ENCODE measurements at places on chromosomes 2 and 18.

GRCh38 chr2:68659081-68659480, 15.7 kb downstream of the PROKR1 start:
- no peak for DNase-seq

GRCh38 chr2:9807555-9808305, 35.5 kb upstream of the TAF1B start:
- no peak for DNase-seq

GRCh38 chr18:50751947-50752346, 67.9 kb downstream of the MRO start:
- no peak for DNase-seq

- no peak for DNase-seq
Observed at GRCh38 chr18:28063926-28064325, 113.0 kb downstream of the CDH2 start.

DNA sequence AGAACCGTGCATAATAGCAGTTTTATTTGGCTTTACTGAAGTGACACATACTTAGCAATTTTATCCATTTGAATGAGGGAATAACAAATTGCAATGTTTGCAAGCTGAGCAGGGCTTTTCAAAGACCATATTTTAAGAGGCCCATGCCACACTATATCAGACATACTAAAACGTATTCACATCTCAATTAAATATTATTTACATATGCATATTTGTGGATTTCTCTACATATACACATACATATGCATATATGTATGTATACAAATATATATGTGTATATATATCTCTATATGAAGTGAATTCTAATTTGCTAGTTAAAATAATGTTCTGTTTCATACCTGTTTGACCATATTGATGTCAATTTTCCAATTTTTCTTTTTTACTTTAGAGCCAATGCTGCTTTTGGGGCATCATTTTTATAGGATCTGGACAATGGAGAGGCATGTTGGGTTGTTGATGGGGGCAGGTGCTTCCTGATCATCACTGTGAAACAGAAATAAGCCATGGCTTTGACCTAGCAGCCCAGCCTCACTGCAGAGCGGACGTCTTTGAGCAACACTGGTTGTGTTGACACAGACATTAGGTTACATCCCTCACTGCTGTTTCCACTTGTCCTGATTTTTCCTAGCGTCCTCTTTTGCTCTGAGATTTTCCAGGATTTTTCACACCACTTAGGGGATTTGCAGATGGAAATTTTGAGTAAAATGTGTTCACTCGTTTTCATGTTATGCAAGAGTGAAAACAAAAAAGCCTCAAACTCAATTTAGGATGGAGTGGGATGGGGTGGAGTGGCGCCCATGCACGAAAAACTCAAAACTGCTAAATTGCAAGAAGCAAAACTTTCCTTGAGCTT, 56.9 kb downstream of the RDH14 start:
- DNase-seq: no peak

DNA sequence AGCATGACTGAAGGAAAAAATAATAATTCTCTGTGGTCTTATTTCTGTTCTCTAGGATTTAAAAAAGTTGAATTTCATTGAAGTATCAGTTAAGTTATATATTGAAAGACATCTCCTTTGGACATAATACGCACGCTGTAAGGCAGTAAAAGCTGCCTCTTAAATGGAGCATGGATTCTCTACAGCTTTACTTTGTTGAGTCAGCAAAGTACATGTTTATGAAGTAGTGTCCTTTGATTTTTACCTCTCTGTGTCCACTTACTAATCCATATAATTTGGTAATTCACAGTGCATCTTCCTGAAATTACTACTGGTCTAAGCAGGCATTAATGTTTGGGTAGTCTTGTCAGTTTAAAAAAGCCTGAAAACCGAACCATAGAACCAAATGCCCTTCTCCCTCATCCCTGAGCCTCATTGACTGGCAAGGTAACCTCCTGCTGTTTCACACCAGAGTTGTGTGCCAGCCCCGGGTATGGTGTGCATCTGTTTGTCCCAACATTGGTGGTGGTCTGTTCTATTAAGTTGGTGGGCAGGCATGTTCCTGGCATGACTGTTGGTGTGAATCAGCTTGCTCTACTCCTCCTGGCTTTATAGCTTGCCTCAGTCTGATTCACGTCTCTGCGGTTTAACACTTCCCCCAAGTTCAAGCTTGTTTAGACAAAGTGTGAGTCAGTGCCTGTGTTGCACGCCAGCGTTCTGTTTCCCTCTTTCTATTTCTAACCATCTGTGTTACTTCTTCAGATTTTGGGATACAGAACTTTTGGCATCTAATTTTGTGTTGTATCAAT, 71.0 kb upstream of the ITM2C start:
- DNase-seq: peak; percentile 48

DNA sequence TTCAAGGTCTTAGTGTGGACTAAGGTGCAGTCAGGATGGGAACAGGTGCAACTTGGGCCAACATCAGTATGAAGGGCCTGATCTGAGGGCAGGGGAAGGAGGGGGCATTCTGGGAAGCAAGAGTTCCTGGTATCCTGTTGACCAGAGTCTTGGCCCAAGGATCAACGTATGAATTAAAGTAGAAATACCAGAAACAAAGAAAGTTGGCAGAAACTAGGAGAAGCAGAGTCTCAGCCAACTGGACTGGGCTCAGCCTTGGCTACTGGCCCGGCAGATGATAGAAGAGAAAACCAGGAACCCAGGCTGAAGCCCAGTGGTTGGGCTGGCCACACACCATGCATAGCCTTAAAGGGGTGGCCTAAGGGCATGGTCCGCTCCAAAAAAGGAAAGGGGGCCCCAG, 2.3 kb downstream of the CETN1 start:
- no peak for DNase-seq

GRCh38 chr18:2933995-2934394, 78.9 kb downstream of the LPIN2 start:
- DNase-seq: no peak

DNA sequence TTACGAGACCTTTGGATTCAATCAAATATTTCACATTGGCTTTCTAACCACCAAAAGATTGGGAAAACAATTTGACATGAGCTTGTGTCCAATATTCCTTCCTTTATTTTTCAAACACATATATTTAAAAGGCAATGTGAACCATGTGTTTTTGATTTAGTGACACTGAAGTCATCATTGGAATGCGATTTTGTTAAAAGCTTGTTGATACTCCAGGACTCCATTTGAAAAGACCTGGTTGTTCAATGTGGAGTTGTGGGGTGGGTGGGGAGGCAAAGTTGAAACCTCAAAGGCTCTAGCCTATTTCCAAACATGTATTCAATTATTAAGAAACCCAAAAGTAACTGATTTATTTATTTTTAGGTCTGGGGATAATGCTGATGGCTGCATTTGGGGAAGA, 114.1 kb upstream of the TRIB2 start:
- no peak for DNase-seq

GRCh38 chr2:180124273-180125139, 117.4 kb upstream of the CWC22 start:
- no peak for DNase-seq

DNA sequence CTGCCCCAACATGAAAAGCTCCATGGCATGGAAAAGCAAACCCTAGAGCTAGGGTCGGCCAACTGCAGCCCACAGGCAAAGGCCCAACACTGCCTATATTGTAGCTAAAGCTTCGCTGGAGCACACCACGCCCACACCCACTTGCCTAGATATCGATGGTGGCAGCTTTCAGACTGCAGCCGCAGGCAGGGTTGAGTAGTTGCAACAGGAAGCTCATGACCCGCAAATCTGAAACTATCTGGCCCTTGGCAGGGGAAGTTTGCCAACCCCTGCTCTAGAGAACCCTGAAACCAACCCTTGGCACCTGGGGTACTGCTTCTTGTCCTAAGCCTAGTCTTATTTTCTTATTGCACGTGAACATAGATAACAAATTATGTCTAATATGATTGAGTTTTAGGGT, 250.0 kb downstream of the SOX11 start:
- DNase-seq: no peak

DNA sequence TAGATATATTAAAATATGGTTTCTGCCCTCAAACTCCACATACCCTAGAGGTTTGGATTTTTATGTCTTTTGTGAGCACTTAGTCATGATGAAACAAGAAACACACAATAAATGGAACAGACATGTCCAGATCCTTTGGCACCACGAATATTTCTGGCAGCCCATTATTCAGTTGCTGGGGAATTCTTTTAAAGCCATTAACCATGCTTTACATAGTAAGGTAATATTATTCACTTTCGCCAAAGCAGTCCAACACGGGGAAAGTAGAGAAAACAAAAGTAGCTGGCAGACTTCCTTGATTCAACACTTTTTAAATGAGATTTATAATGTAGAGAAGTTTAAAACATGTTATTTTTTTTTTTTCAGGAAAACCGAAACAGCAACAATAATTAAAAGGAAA, 235.4 kb downstream of the PIEZO2 start:
- DNase-seq: no peak

DNA sequence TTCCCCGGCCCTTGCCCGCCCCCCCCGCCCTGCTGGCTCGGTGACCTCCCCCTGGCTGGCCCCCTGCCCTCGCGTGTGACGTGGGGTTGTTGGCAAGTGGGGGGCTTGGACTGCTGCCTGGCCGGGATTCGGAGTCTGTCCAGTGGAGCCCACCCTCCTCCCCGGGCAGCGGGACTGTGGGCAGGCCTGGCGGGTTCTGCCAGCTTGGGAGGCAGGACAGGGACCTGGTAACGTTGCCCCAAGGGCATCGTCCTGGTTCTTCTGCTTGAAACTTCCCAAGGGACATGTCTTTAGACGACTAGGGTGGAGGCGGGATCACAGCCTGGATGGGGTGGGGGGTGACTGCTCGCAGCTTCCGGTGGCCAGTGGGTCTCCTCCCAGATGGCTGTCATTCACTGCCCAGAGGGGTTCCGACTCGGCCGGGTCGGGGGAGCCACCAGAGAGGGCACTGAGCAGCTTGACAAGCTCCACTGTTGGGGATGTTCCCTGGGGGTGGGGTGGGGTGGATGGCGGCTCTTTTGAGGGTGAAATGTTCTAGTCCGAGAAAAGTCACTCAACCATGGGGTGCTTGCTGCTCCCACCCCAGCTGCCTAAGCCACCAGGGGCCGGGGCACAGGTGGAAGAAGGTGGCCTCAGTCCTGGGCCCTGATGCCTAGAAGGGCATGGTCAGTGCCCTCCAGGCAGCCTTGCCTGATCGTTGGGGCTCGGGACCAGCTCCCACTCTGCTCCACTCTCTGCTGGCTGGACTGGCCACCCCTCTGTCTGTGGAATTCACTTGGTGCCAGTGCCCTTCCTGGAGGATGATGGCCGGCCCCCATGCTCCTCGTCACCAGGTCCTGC, 4.3 kb upstream of the HS6ST1 start:
- no peak for DNase-seq

- no peak for DNase-seq
Observed at GRCh38 chr2:59919579-59919978, 633.9 kb downstream of the BCL11A start.

GRCh38 chr2:217901835-217902378, 100.9 kb downstream of the TNS1 start:
- no peak for DNase-seq

- no peak for DNase-seq
Observed at GRCh38 chr2:168015274-168015953, 232.0 kb downstream of the STK39 start.

- DNase-seq: no peak
Observed at GRCh38 chr2:126810001-126810400, 88.7 kb upstream of the TEX51 start.

GRCh38 chr18:525036-525797, 24.7 kb upstream of the COLEC12 start:
- DNase-seq: no peak

- no peak for DNase-seq
Observed at GRCh38 chr2:181203412-181203811, 223.0 kb downstream of the UBE2E3 start.

DNA sequence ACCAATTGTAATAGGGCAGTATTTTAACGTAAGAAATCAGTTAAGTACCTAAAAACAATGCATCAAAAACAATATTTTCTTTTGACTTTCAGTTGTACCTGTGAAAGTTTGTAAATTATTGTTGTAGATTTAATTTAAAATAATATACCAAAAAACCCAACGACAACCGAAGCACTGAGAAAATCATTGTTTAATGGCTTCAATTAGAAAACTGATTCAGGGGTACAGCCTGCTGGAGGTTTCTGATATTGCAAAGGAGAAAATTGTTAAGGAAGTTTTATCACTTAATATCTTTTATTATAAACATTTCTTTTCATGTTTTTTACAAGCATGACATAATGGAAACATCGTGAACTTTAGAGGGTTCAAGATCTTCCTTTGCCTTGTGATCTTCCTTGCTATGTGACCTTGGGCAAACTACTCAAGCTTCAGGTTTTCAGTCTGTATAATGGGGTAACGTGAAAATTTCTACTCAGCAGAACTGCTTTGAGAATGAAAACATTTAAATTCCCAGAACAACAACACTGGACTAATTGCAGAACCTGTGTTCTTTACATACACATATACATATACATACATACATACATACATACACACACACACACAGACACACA, 76.3 kb upstream of the GLS start:
- no peak for DNase-seq

- DNase-seq: no peak
Observed at GRCh38 chr2:79796641-79797040, 283.8 kb downstream of the CTNNA2 start.

- no peak for DNase-seq
Observed at GRCh38 chr2:119469661-119470297, 38.1 kb downstream of the TMEM37 start.

DNA sequence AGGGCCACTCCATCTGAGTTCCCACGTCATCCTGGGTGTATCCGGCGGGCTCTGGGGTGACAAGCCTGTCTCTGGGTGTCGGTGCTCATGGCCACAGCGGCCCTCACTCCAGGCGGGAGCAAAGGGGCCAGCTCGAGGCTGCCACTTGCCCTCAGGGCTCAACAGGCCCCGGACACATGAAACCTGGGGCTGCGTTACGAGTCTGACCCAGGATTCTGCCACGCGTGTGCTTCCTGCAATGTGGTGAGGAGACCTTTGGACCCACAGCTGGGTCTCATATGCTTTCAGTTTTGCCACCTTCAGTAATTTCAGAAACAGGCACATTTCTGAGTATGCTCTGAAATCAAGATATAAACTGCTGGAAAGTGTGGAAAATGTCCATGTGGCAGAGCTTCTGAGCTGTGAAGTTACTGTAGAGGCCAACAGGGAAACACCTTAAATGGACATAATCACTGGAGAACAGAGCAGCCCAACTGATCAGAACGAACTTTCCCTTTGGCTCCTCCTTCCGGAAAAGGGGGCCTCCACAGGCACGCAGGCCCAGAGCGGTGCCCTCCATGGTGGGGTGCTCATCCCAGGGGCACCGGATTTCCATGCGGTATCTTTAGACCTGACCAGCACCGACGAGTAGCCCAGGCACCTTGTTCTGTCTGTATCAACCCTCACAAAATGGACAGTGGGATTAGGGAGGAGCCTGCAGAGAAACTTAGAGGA, 14.1 kb downstream of the PER2 start:
- no peak for DNase-seq

DNA sequence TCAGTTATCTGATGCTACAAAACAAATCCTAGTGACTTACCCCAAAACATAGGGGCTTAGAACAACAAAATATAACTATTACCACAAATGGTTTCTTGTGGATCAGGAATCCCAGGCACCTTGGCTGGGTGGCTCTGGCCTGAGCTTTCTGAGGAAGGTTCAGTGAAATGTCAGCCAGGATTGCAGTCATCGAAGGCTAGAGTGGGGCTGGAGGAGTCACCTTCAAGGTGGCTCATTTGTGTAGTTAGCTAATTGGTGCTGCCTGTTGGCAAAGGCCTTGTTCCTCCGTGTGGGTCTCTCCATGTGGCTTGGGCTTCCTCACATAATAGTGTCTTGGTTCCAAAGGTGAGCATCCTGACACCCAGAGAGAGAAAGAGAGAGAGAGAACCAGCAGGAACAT, 57.4 kb downstream of the COPS8 start:
- no peak for DNase-seq

- no peak for DNase-seq
Observed at GRCh38 chr18:63157293-63158011, 162.1 kb downstream of the BCL2 start.
